Frontal cortex (tissue), 4 donors: ENCODE measurements at places on chromosomes 16 and 17.

DNA sequence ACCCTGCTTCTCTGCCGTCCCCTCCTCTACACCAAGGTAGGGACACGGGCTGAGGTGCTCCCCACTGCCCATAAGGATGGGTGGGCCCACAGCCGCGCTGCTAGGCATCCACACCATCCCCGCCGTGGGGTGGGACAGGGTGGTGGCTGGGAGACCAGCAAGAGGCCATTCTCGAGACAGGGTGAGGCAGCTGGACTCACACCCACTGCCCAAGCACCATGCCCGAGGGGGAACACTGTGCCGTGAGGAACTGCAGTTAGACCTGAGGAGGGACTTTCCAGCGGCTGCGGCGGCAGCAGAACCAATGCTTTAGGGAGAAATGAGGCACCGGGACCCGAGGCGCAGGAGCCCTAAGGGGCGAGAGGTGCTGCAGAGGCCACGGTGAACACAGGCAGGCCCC, 13.3 kb downstream of the PKD1 start:
- DNase-seq = no peak

DNA sequence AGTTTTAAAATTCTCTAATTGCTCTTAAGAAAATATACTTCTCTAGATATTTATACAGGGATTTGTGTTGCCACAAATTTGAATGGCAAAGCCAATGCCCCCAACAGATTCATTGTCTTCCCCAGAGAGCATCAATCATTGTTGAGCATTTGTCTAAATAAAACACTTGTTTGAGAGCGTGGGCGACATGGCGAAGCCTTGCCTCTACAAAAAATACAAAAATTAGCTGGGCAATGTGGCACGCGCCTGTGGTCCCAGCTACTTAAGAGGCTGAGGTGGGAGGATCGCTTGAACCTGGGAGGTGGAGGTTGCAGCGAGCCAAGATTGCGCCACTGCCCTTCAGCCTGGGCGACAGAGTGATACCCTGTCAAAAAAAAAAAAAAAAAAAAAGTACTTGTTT, 13.4 kb upstream of the SRSF1 start:
- no peak for DNase-seq

- DNase-seq = no peak
These were observed 3.7 kb downstream of the CETP start for GRCh38 chr16:56965149-56966092.

DNA sequence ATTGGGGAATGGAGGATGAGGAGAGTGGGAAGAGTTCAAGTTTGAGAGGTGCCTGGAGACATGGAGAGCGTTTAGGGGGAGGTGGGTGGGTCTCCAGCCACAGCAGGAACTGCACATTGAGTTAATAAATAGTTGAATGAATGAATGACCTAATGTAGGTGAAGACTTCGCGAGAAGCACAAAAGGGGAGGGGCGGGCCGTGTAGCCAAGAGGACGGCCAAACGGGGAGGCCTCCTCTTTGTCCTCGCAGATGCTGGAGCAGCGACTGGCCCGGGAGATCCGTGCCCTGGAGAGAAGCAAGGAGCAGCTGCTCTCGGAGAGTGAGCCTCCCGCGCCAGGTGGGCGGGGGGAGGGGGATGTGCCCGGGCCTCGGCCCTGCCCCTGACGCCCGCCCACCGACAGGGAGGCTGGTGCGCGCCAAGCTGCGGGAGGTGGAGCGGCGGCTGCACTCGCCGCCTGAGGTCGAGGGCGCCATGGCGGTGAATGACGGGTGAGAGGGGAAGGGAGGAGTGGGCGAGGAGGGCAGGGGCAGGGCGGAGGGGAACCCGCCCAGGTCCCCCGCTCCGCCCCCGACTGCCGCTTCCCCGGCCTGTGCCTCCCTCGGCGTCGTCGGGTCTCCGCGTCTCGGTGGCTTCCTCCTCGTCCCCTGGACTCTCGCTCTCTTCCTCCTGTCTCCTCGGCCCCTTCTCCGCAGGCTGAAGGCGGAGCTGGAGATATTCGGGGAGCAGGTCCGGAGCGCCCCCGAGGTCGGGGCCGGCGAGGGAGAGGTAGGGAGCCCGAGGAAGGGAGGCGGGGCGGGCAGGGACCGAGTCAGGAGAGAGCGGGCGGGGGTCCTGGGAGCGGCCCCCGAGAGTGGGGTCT, 12.9 kb downstream of the SYCE1L start:
- DNase-seq = peak; percentile 69

DNA sequence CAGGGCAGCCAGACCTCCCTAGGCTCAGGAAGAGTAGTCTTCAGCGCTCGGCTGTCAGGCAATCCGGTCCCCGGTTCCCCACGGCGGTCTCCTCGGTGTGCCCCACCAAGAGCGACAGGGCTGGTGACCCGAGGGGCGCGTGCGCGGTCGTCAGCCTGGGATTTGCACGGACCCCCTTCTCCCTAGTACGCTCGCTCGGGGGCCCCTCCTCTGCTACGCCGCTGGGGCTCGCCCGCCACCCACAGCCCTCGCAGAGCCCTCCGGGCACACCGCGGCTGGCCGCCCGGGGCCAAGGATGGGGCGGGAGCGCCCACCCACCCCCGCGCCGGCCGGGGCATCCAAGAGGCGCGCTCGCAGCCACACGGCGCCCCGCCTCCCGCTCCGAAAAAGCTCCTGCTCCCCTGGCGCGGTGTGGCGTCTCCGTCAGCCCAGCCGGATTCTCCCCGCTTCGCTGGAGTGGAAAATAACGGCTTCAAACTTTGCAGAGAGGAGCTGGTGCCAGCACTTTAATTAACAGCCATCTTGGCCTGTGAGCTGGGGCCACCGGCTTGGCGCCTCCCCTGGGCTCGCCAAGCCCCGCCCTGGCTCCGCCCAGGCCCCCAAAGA, 2.1 kb upstream of the C1QL1 start:
- DNase-seq = no peak
